GM12865 (cell line): ENCODE measurements at places on chromosomes 7 and 10.

DNA sequence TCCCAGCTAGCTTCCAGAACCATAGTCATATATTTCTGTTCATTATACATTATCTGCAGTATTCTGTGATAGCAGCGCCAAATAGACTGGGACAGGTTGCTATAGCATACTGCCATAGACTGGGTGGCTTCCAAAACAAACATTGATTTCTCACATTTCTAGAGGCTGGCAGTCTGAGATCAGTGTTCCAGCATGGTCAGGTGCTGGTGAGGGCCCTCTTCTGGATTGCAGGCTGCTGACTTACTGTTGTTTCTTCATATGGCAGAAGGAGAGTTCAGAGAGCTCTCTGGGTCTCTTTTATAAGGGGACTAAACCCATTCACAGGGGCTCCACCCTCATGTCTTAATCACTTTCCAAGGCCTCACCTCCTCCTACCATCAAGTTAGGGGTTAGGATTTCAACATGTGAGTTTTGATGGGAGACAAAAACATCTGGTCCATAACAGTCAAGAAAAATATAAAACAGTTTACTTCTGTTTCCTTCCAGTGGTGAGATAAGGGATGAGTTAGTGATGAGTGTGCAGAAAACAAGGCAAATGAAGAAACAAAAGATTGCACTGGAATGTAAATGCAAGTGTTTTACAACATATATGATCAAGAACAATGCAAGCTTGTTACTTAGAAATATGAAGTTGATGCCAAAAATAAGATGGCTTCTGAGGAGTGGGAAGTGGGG lies 399.0 kb upstream of the C7orf33 start:
- no peak for DNase-seq

DNA sequence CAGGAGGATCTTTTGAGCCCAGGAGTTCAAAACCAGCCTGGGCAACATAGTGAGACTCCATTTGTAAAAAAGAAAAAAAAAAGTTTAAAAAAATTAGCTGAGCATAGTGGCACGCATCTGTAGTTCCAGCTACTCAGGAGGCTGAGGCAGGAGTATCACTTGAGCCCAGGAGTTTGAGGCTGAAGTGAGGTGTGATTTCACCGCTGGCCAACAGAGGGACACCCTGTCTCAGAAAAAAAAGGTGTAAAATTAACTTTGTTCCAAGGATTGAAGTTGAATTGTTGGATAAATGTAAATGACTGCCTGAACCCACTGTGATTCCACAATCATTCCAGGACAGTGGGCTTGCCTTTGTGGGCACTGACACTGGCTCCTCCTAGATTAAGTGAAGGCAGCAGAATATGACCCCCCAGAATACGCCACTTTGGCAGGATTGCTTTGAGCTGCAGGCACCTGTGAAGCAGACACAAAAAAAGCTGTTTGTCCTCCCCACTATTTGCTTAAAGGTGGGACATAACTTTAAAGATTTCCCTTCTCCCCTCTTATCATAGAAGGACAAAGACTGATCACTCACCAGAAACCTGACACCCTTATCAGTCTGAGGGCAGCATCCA lies 57.2 kb upstream of the FOXI2 start:
- DNase-seq: no peak

GRCh38 chr10:103845972-103846371 lies 9.4 kb downstream of the SH3PXD2A start:
- DNase-seq: peak; percentile 22

DNA sequence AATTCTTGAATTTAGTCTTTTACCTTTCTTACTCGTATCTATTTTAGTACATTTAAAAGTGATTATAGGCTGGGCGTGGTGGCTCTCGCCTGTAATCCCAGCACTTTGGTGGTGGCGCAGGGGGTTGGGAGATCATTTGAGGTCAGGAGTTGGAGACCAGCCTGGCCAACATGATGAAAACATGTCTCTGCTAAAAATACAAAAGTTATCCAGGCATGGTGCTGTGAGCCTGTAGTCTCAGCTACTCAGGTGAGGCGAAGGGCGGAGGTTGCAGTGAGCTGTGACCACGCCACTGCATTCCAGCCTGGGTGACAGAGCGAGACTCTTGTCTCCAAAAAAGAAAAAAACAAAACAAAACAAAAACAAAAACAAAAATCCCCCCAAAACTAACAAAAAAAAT lies 12.2 kb downstream of the PRKCQ start:
- DNase-seq: no peak

DNA sequence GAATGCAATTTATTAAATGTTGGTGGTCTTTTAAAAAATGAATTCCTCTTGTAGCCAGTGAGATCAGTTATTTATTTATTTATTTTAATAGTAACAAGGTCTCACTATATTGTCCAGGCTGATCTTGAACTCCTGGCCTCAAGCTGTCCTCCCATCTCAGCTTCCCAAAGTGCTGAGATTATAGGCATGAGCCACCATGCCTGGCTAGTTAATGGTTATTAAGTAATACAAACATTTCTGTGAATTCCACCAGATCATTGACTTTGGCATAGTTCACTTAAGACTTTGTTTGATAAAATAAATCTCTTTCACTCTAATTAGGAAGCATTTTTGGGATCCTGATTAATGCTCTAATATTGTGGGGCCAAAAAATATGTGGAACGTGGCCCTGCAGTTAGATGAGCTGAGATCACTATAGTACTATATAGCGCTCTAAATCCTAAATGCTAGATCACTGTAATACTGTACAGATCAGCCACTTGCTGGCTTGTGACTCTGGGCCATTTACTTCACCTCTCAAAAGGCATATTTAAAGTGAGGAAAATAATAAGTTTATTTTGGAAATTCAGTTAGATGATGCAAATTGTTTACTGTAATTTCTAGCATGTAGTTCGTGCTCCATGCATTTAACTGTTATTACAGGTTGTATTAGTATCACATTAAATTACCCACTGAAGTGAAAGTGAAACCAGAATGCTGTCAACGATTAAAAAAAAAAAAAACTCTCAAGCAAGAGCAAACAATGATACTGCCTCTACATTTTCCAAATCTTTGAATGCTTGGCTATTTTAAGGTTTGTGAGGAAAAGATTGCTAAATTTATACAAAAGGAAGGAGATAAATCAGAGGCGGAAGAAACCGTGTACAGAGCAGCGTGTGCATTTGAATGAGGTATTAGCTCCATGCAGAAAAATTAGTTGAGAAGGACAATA lies 15.9 kb upstream of the FAS start:
- no peak for DNase-seq

GRCh38 chr10:6014241-6014761 lies 37.0 kb upstream of the IL15RA start:
- peak; percentile 76 for DNase-seq

GRCh38 chr10:106980495-106981451 lies 183.7 kb downstream of the SORCS1 start:
- peak; percentile 70 for DNase-seq
